Esophagus muscularis mucosa (tissue), 4 donors: ENCODE measurements at places on chromosomes 16 and 17. TPM values are rescaled to one million over a fixed set of nuclear protein-coding genes. Genes with fewer than 3 reads are reported as not detected.

GRCh38 chr17:57608369-57609124, 136.6 kb downstream of the CCDC182 start:
- H3K27me3 ChIP-seq: no peaks in the 10 kb centered on the region
- H3K36me3 ChIP-seq: no peaks in the 10 kb centered on the region
- peaks cover 27% of the 10 kb centered on the region for H3K4me1 ChIP-seq
- H3K27ac ChIP-seq: no peak overlapping the region
- no peak overlapping the region for H3K4me3 ChIP-seq

GRCh38 chr17:17055286-17056155, 13.3 kb downstream of the MPRIP start:
- no peaks in the 10 kb centered on the region for H3K27me3 ChIP-seq
- H3K36me3 ChIP-seq: peaks cover 10% of the 10 kb centered on the region
- no peak overlapping the region for H3K4me3 ChIP-seq
- peaks cover 88% of the 10 kb centered on the region for H3K4me1 ChIP-seq
- DNase-seq: no peak
- H3K27ac ChIP-seq: peak overlapping the region; percentile 30

- H3K27me3 ChIP-seq: no peaks in the 10 kb centered on the region
- H3K27ac ChIP-seq: no peak overlapping the region
- no peaks in the 10 kb centered on the region for H3K4me1 ChIP-seq
- H3K36me3 ChIP-seq: no peaks in the 10 kb centered on the region
- DNase-seq: no peak
Observed at GRCh38 chr17:17503566-17504130, 7.5 kb upstream of the RASD1 start.

DNA sequence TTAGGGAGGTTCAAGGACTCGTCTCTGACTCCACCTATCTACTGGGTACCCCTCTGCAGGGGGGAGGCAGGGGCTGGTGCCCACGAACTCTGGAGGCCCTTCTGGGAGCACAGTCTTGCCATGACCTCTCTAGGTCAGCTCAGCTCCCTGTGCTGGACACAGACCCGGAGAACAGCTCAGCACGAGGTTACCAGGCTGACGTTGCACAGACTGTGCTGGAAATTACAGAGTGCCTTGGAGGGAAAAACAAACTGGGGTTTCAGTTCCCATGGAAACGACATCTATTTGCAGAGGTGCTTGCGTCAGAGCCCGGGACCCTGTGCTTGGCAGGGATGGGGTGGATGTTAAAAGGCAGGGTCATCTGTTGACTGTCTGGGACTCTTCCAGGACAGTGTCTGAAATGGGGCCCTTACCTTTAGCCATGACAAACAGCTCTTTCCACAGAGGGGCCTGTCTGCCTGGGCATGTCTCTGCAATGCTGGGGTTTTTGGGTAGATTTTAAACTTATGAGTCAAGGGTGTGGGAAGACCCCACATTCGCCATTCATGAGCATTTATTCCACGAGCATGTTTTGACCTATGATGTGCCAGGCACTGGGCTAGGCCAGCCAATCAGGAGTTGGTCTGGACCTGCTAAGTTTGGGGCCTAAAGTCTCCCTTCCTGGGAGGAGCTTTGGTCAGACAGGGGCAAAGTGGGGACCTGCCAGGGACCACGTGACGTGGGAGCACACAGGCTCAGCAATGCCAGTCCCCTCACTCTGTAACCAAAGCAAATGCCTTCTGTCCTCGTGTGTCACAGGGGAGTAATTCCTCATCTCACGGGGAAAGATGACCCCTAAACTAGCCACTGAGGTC, 22.5 kb downstream of the CCR7 start:
- no peaks in the 10 kb centered on the region for H3K27me3 ChIP-seq
- DNase-seq: peak; percentile 97
- H3K4me1 ChIP-seq: peaks cover 77% of the 10 kb centered on the region
- H3K27ac ChIP-seq: peak overlapping the region; percentile 90

- H3K36me3 ChIP-seq: peaks cover 21% of the 10 kb centered on the region
- H3K4me3 ChIP-seq: peak overlapping the region; percentile 71
- no peak for DNase-seq
- H3K27ac ChIP-seq: peak overlapping the region; percentile 90
Observed at GRCh38 chr17:73232587-73233373, 28.9 kb downstream of the CPSF4L start.

DNA sequence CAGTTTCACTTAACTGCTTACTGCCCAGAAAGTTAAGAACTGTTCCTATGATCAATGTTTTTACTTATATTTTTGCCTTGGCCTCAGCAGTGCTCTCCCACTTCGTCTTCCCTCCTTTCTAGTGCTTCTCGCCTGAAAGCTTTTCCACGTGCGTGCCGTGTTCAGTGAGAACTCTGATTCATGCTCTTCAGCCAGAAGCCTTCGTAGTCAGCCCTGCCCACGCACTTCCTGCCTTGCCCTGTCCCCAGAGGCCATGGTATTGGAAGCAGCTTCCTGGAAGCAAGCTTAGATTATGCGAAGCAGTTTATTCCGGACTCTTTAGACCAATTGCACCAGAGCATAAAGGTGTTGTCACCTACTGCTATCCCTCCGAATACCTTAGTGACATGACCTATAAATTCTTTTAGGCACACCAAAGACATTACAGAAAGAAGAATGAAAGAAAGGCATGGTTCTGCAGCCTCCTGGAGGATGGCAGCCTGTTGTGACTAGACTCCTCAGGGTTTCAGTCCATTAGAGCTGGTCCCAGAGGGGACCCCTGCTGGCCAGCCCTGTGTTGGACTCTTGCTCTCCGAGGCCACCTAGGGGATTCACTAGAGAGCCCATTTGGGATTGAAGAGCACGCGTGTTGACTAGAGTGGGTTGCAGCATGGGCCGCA, 105.2 kb downstream of the RPTOR start:
- peaks cover 16% of the 10 kb centered on the region for H3K4me1 ChIP-seq
- no peak overlapping the region for H3K27ac ChIP-seq
- H3K36me3 ChIP-seq: no peaks in the 10 kb centered on the region
- no peaks in the 10 kb centered on the region for H3K27me3 ChIP-seq

- DNase-seq: no peak
- no peaks in the 10 kb centered on the region for H3K36me3 ChIP-seq
- no peak overlapping the region for H3K4me3 ChIP-seq
- peaks cover 23% of the 10 kb centered on the region for H3K4me1 ChIP-seq
- no peaks in the 10 kb centered on the region for H3K27me3 ChIP-seq
Observed at GRCh38 chr16:68659412-68660358, 14.6 kb downstream of the CDH3 start.

- DNase-seq: no peak
- H3K36me3 ChIP-seq: no peaks in the 10 kb centered on the region
- no peak overlapping the region for H3K27ac ChIP-seq
- no peak overlapping the region for H3K4me3 ChIP-seq
- H3K27me3 ChIP-seq: no peaks in the 10 kb centered on the region
Observed at GRCh38 chr17:65756760-65757159, 195.3 kb upstream of the AXIN2 start.

DNA sequence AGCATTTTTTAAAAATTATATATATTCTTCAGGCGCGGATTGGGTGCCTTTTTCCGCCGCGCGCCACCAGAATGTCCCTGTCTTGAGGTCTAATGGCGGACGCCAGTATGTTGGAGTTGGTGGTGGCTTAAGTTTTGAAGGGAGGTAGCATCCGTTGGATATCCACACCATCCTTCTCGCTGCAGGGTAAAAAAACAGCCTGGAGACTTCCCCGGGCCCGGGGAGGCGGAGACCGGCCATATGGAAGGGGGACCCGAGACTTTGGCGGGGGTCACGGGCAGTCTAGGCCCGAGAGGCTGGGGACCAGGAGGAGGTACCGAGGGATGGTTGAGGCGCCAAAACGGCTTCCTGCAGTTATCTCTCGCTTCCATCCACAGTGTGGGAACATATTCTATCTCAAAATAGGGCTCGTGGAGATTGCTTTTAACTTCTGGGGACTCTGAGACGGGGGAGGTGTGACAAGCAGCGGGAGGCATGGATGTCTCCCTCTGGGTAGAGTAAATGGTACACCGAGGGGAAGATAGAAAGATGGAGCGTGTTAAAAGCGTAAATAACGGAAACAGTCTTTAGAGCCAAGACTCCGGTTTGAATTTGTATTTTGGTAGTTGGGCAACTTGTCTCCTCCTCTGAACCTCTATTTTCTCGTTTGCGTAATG, at the start of gene SF3B3:
Gene SF3B3 (plus strand): TSS at position 74 of the 656 bp plus-strand sequence. CDS start 2,841 bp downstream, outside the sequence.
- H3K4me1 ChIP-seq: peaks cover 37% of the 10 kb centered on the region
- H3K36me3 ChIP-seq: peaks cover 31% of the 10 kb centered on the region
- peak within 1 kb of the TSS; percentile 83 for H3K27ac ChIP-seq
- H3K4me3 ChIP-seq: peak within 1 kb of the TSS; percentile 76

GRCh38 chr16:29148131-29148691, 163.4 kb downstream of the LAT start:
- H3K27me3 ChIP-seq: no peaks in the 10 kb centered on the region
- DNase-seq: no peak
- H3K4me1 ChIP-seq: peaks cover 8% of the 10 kb centered on the region

DNA sequence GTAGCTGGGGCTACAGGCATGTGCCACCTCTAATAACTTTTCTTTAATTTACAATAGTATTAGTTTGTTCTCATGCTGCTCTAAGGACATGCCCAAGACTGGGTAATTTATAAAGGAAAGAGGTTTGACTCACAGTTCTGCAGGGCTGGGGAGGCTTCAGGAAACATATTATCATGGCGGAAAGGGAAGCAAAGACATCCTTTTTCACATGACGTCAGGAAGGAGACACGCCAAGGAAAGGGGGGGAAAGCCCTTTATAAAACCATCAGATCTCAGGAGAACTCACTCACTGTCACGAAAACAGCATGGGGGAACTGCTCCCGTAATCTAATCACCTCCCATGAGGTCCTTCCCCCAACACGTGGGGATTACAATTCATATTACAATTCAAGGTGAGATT, 18.3 kb downstream of the IL4R start:
- peaks cover 17% of the 10 kb centered on the region for H3K36me3 ChIP-seq
- H3K4me3 ChIP-seq: no peak overlapping the region
- peak overlapping the region; percentile 98 for H3K27ac ChIP-seq
- no peaks in the 10 kb centered on the region for H3K27me3 ChIP-seq

DNA sequence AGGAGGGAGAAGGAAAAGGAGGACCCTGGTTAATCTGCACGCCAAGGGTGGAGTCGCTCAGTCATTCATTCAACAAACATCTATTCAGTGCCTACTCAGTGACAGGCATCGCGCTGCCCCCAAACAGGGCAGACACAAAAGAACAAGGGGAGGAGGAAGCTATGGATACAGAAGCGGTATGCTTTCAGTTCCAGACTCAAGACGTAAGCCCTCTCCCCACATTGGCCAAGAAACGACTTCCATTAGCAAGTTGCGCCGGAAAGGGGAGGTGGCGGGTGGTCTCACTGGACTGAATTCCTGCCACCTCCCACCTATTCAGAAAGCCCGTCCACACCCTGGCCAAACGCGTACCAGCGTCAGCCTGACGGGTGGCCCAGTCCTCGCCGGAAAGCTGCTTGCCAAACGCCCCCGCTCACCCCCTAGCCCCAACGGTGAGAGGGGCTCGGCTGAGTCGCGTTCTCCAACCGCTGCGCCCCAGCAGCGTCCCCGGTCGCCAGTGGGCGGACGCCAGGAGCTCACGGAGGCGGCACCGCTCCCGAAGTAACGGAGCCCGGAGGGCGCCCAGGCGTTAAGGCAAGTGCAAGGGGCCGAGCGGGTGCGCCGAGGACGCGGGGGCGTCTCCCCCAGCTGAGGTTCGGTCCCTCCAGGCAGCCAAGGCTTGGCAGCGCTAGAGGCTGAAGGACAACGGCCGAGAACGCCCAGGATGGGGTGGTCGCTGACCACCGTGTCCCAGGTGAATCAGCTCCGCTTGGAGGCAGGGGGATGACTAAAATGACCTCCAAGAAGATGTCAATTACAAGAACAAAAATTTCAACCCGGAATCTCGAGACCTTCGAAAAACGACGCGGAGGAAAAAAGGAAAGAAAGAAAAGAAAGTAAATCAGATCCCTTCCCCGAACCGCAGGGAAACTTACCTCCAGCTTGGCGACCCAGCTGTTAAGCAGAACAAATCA, 470.7 kb downstream of the SOX9 start:
- H3K27ac ChIP-seq: no peak overlapping the region
- H3K4me3 ChIP-seq: peak overlapping the region; percentile 59

- peaks cover 4% of the 10 kb centered on the region for H3K27me3 ChIP-seq
- DNase-seq: no peak
- H3K36me3 ChIP-seq: no peaks in the 10 kb centered on the region
Observed at GRCh38 chr16:89581045-89581695, 5.6 kb downstream of the CPNE7 start.

DNA sequence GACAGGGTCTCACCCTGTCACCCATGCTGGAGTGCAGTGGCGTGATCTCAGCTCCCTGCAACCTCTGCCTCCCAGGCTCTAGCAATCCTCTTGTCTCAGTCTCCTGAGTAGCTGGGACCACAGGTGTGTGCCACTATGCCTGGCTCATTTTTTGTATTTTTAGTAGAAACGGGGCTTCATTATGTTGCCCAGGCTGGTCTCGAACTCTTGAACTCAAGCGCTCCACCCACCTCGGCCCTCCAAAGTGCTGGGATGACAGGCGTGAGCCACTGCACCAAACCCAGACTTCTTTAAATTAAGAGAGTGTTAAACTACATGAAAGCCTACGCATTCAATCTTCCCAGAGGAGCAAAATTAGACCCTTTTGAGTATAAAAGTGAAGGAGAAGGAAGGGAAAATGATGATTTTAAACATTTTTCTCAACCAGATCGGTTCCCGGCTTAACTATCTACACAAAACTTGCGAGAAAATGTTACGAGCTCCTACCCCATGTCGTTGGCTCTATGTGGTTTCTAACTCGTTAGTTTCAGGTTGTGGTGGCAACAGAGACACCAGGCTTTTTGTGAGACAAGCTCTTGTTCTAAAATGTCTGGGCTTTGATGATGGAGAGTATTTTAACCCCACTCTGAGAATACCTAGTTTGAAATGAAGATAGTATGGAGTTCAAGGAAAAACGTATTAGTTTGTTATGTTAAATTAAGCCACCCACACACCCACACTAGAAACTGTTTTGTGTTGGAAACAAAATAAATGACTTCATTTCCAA, 26.3 kb downstream of the STAT5B start:
- no peak for DNase-seq
- peak overlapping the region; percentile 81 for H3K27ac ChIP-seq
- H3K4me3 ChIP-seq: no peak overlapping the region
- H3K4me1 ChIP-seq: peaks cover 83% of the 10 kb centered on the region
- H3K36me3 ChIP-seq: no peaks in the 10 kb centered on the region
- H3K27me3 ChIP-seq: no peaks in the 10 kb centered on the region

- H3K4me3 ChIP-seq: no peak overlapping the region
- no peaks in the 10 kb centered on the region for H3K27me3 ChIP-seq
- H3K36me3 ChIP-seq: no peaks in the 10 kb centered on the region
- no peak overlapping the region for H3K27ac ChIP-seq
- peaks cover 66% of the 10 kb centered on the region for H3K4me1 ChIP-seq
Observed at GRCh38 chr17:17745476-17746455, 64.5 kb downstream of the RAI1 start.

GRCh38 chr16:3071655-3072054, 6.2 kb downstream of the IL32 start:
- no peak for DNase-seq
- H3K4me1 ChIP-seq: peaks cover 1% of the 10 kb centered on the region
- peaks cover 21% of the 10 kb centered on the region for H3K36me3 ChIP-seq

CIBAR2 gene
- total RNA-seq: not detected

ABCC3 gene
- total RNA-seq: 1.8 TPM

KRTAP9-8 gene
- total RNA-seq: not detected

CCL14 gene
- 59.8 TPM for total RNA-seq

CACNG3 gene
- not detected for total RNA-seq

TMIGD1 gene
- total RNA-seq: not detected

CLDN7 gene
- total RNA-seq: 1.8 TPM

TPSB2 gene
- total RNA-seq: 97.3 TPM

TNP2 gene
- total RNA-seq: not detected
